ENCODE measurements at places on chromosomes 16 and 17.

- no peak for DNase-seq
Measured at GRCh38 chr17:18102640-18103039, 5.9 kb upstream of the MYO15A start.

DNA sequence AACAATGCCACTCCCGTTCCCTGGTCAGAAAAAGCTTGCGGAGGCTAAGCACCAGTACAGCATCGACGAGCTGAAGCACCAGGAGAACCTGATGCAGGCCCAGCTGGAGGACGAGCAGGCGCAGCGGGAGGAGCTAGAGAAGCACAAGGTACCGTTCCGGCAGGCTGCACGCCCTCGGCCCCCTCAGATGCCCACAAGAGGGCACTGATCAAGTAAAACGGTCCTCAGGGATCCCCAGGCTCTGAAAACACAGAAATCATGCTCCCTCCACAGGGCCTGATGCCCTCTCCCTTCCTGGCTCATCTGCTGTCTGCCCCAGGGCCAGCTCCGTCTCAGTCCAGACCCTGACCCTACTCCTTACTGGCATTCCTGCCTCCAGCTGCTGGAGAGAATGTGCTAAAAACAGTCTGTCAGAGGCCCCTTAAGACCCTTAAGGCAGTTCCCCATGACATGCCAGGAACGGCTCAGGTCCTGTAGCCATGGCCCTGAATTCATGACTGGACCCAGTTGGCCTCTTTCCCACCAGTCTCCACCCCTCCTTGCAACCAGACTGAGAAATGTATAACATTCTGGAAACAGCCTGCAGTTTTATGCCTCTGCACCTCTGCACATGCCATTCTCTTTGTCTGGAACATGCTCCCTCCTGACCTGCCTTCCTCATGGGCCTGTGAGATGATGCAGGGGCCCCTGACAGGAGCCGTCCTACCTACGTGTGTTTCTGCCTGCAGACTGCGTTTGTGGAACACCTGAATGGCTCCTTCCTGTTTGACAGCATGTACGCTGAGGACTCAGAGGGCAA, 21.8 kb downstream of the DRC3 start:
- DNase-seq: peak; percentile 34

GRCh38 chr17:81245665-81246342, 6.7 kb downstream of the NDUFAF8 start:
- DNase-seq: no peak

DNA sequence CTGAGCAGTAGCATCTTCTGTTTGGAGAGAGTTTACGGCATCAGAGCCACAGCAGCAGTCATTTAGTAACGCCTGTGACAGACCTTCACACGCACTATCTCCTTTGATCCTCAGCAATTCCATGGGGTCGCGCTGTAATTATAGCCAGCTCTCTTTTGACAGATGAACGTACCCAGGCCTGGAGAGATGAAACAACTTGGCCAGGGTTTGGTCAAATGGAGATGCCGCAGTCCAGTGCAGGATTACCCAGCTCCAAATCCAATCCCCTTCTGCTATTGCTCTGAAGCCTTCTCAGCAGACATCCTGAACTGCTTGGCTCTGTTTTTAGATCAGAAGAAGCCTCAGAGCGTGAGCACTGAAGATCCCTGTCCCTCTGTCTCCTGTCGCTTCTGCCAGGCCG, 83.9 kb downstream of the SOX9 start:
- DNase-seq: no peak

DNA sequence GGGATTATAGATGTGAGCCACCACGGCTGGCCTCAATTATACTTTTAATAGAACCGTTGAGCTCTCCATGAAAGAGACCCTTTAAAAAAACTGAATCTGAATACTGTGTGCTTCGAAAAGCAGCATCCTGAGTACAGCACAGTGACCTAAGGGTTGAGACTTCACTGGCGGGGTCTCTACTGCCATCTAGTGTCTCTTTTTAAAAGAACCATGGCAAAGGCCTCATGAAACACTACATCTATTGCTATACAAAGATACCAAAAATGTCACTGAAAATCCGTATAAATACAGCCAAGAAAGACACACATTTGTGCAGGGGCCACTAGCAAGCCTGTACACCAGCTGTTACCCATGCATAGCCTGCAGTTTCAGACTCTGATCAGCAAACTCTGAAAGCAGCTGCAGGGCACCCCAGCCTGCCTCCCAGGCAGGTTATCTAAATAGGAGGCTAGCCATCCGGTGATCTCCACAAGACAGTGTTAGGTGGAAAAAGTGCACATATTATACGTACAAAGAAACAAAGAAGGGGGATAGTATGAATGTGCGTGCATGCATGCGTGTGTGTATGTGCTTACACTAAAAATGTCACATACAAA, 35.3 kb downstream of the NPLOC4 start:
- DNase-seq: peak; percentile 85

- no peak for DNase-seq
Measured at GRCh38 chr16:49599704-49600103, 226.1 kb downstream of the C16orf78 start.

DNA sequence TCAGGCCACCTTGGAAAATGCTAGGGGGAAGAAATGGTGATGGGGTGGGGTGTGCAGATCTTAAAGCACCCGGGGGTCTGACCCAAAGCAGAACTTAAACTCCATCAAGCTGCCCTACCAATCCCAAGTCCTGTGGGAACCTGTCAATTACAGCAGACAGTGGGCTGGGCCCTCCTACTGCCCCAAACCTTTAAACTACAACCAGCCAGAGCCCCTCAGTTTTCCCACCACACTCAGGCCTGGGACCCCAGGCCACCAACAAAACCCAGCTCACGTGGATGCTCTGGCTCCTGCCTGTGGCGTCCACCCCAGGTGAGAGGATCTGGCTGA, 2.7 kb downstream of the MYO18A start:
- DNase-seq: no peak

DNA sequence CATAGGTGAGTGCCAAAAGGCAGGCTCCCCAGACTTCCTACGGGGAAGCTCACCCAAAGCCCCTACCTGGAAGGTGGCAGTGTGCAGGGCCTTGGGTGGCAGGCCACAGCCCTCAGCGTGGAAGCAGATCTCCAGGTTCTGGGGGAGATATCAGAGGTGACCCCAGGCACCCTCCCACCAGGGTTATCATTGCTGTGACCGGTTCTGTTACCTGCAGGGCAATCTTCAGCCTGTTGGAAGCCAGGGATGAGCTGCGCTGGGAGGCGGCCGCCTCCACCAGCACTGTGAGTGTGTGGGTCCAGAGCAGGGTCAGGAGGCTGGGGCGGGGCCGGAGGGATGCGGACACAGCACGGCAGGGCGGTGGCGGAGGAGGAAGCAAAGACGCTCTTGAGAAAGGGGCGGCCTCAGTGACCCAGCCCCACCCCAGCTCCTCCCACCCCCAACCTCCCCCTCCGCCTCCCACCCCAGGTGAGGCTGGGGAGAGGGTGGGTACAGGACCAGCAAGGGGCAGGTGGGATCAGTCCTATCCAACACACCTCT, 13.1 kb downstream of the UNC13D start:
- DNase-seq: no peak

- DNase-seq: no peak
Measured at GRCh38 chr16:27704252-27704651, 154.3 kb downstream of the KATNIP start.

GRCh38 chr17:49388692-49389513, 25.8 kb downstream of the PHB1 start:
- DNase-seq: no peak

GRCh38 chr17:10195090-10195805, 3.2 kb downstream of the GAS7 start:
- no peak for DNase-seq

GRCh38 chr16:6827267-6827666, 505.4 kb upstream of the RBFOX1 start:
- DNase-seq: no peak

DNA sequence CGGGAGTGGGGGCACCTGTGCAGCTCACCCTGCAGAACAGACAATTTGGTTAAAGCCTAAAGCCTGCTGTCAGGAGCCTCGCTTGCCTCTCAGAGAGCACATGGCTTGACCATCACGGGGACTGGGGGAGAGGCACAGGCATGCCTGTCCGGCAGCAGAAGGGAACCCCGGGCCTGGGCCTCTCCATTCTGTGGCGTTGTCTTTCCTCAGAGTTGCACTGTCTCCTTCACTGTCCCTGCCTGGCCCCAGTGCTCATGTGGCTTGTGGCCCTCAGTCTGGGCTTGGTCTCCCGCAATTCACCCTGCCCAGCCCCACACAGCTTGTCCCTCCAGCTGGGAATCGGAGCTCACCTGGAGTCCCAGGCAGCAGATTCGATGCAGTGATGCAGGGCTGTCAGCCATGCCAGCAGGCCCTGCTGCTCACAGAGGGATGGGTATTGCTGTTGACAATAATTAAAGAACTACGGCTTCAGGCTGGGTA, 189.9 kb downstream of the SEC14L1 start:
- DNase-seq: no peak

DNA sequence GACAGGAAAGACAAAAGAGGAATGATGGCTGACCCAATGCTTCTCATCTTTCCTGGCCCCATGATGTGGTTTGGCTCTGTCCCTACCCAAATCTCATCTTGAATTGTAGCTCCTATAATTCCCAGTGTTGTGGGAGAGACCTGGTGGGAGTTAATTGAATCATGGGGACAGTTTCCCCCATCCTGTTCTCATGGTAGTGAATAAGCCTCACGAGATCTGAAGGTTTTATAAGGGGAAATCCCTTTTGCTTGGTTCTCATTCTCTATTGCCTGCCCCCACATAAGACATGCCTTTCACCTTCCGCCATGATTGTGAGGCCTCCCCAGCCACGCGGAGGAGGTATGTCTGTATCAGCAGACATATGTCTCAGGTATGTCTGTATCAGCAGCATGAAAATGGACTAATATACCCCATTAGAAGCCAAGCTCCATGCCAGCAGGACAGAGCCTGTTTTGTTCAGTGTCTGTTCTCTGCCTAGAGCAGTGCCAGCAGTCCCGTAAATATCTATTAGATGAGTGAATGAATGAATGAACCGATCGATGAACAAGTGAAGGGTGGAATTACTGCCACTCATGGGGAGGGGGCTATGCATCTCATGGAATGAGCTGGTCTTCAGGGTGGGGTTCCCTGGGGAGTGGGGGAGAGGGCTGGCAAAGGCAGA, 304.4 kb downstream of the SOX9 start:
- no peak for DNase-seq
